ENCODE measurements at places on chromosomes 4 and X. TPM values are rescaled to one million over a fixed set of nuclear protein-coding genes. Genes with fewer than 3 reads are reported as not detected.

GRCh38 chr4:186831574-186831973, 107.9 kb upstream of the FAT1 start:
- peak overlapping the region; percentile 88 for H3K27ac ChIP-seq
- DNase-seq, result peak; percentile 57
- no peak overlapping the region for H3K4me3 ChIP-seq
- peaks cover 69% of the 10 kb centered on the region for H3K4me1 ChIP-seq

- H3K27ac ChIP-seq, result no peak overlapping the region
- H3K36me3 ChIP-seq, result no peaks in the 10 kb centered on the region
- H3K27me3 ChIP-seq, result no peaks in the 10 kb centered on the region
- H3K4me1 ChIP-seq, result no peaks in the 10 kb centered on the region
- no peak overlapping the region for H3K4me3 ChIP-seq
- DNase-seq, result peak; percentile 50
Observed at GRCh38 chrX:104270916-104271512, 16.3 kb upstream of the ESX1 start.

NRK gene
- 0.05 TPM for total RNA-seq

DNA sequence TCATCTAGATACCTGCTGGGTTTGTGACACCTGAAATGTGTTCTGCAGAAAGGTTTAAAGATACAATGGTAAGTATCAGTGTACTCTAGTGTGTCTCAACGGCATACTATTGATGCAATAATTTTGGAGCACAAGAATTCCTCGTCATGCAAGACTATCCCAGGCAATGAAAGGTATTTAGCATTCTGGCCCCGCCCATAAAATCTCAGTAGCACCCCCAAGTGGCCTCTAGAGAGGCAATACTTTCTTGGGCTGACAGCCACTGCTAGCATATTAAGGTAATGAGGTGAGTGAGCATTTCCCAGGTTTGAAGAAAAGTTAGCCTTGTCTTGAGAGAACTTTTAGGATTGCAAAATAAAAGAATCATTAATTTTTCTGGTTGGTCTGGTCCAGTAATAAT, 24.0 kb downstream of the TAB3 start:
- no peaks in the 10 kb centered on the region for H3K36me3 ChIP-seq
- H3K27ac ChIP-seq, result no peak overlapping the region
- no peaks in the 10 kb centered on the region for H3K4me1 ChIP-seq

IL1RAPL1 gene
- total RNA-seq, result 2.8 TPM

- no peaks in the 10 kb centered on the region for H3K36me3 ChIP-seq
- no peaks in the 10 kb centered on the region for H3K4me1 ChIP-seq
- H3K27ac ChIP-seq, result no peak overlapping the region
- H3K27me3 ChIP-seq, result peaks cover 23% of the 10 kb centered on the region
- H3K4me3 ChIP-seq, result no peak overlapping the region
Observed at GRCh38 chr4:139843641-139844040, 178.0 kb downstream of the MGST2 start.

DNA sequence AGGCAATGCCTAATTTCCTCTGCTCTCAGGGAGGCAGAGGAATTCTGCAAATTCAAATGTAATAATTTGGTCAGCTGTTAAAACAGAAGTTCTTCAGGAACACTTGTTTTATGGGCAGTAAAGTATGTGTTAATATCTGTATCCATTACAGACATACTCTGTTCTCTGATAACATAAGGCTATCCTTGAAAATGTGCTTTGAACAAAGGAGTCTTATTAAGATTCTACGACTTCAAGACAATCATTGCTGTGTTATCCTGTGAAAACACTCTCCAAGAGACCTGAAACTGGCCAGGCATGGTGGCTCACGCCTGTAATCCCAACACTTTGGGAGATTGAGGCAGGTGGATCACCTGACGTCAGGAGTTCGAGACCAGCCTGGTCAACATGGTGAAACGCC, 1.9 kb upstream of the CFP start:
- no peak overlapping the region for H3K4me3 ChIP-seq
- H3K27ac ChIP-seq, result no peak overlapping the region
- H3K4me1 ChIP-seq, result no peaks in the 10 kb centered on the region
- no peaks in the 10 kb centered on the region for H3K27me3 ChIP-seq

GRCh38 chrX:116272861-116273260, 102.3 kb downstream of the AGTR2 start:
- H3K27ac ChIP-seq, result no peak overlapping the region
- H3K36me3 ChIP-seq, result no peaks in the 10 kb centered on the region
- no peaks in the 10 kb centered on the region for H3K27me3 ChIP-seq
- DNase-seq, result no peak
- H3K4me3 ChIP-seq, result no peak overlapping the region
- H3K4me1 ChIP-seq, result peaks cover 17% of the 10 kb centered on the region

SPANXC gene
- total RNA-seq, result not detected

TASL gene
- total RNA-seq, result not detected

DNA sequence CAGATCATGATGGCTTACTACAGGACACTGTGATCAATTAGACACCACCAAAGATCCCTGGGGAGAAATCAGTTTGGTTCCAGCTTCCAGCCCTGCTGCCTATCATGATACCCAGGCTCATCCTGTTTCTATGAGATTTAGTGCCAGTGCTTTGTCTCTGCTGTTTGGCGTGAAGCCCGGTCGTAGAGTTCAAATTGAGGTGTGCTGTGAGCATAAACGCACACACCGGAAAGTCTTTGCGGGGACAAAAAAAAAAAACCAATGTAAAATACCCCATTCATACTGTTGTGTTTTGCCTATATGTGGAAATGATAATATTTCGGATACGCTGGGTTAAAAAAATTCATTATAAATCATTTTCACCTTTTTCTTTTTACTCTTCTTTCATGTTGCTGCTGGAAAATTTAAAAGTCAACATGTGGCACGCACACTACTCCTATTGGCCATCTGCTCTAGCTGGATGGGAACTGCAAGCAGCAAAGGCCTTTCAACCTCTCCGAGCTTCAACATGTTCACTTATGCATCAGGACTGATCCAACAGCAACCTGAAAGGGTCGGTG, 607 bp upstream of the DKC1 start:
- no peaks in the 10 kb centered on the region for H3K27me3 ChIP-seq
- peak overlapping the region; percentile 89 for H3K4me3 ChIP-seq
- peaks cover 19% of the 10 kb centered on the region for H3K36me3 ChIP-seq
- peak overlapping the region; percentile 78 for H3K27ac ChIP-seq
- DNase-seq, result no peak

DNA sequence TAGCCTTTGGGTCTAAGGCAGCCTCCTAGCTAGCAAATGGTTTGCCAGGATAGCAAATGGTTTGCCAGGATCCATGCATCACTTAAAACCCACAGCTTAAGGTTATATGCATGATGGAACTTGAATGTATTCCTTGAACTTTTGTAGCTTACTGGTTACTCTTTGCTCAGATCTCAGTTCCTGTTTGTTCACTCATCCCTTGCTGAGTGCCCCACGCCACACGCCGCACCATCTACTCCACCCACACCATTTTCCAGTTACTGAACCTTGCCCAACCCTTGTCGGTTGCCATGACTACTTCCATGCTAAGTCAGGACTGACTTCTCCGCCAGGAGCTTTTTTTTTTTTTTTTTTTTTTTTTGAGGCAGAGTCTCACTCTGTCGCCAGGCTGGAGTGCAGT, 29.5 kb upstream of the XIAP start:
- no peaks in the 10 kb centered on the region for H3K36me3 ChIP-seq
- H3K27ac ChIP-seq, result no peak overlapping the region
- DNase-seq, result no peak
- no peak overlapping the region for H3K4me3 ChIP-seq

- no peak for DNase-seq
- no peak overlapping the region for H3K4me3 ChIP-seq
- no peaks in the 10 kb centered on the region for H3K36me3 ChIP-seq
- no peaks in the 10 kb centered on the region for H3K27me3 ChIP-seq
- no peaks in the 10 kb centered on the region for H3K4me1 ChIP-seq
Observed at GRCh38 chr4:85078016-85078415, 111.5 kb upstream of the WDFY3 start.

GRCh38 chr4:179605196-179605595, 2163.0 kb upstream of the AGA start:
- DNase-seq, result no peak
- no peaks in the 10 kb centered on the region for H3K27me3 ChIP-seq
- no peak overlapping the region for H3K4me3 ChIP-seq
- H3K36me3 ChIP-seq, result no peaks in the 10 kb centered on the region
- no peaks in the 10 kb centered on the region for H3K4me1 ChIP-seq

DNA sequence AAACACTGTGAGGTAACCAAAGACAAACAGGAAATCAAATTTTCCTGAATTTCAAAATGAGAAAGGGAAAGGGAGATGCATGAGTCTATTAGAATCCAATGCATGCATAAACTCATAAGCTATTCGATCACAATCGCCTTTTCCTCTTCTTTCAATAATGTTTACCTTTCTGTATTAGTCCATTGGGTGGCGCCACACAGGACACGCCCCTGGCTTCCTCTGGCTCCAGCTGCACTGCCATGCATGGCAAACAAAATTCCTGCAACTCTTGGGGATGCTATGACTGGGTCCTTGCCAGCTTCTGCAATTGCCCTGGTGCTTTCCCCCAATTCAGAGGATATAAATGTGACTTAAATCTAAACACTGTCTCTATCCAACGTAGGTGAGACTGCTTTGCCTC, 424.5 kb upstream of the PCDH7 start:
- no peak overlapping the region for H3K27ac ChIP-seq
- H3K4me3 ChIP-seq, result no peak overlapping the region
- H3K36me3 ChIP-seq, result no peaks in the 10 kb centered on the region
- no peaks in the 10 kb centered on the region for H3K27me3 ChIP-seq

- H3K4me1 ChIP-seq, result no peaks in the 10 kb centered on the region
- H3K27me3 ChIP-seq, result no peaks in the 10 kb centered on the region
- H3K36me3 ChIP-seq, result no peaks in the 10 kb centered on the region
- H3K27ac ChIP-seq, result no peak overlapping the region
- no peak for DNase-seq
- no peak overlapping the region for H3K4me3 ChIP-seq
Observed at GRCh38 chrX:133337250-133337649, 78.0 kb downstream of the GPC4 start.

DNA sequence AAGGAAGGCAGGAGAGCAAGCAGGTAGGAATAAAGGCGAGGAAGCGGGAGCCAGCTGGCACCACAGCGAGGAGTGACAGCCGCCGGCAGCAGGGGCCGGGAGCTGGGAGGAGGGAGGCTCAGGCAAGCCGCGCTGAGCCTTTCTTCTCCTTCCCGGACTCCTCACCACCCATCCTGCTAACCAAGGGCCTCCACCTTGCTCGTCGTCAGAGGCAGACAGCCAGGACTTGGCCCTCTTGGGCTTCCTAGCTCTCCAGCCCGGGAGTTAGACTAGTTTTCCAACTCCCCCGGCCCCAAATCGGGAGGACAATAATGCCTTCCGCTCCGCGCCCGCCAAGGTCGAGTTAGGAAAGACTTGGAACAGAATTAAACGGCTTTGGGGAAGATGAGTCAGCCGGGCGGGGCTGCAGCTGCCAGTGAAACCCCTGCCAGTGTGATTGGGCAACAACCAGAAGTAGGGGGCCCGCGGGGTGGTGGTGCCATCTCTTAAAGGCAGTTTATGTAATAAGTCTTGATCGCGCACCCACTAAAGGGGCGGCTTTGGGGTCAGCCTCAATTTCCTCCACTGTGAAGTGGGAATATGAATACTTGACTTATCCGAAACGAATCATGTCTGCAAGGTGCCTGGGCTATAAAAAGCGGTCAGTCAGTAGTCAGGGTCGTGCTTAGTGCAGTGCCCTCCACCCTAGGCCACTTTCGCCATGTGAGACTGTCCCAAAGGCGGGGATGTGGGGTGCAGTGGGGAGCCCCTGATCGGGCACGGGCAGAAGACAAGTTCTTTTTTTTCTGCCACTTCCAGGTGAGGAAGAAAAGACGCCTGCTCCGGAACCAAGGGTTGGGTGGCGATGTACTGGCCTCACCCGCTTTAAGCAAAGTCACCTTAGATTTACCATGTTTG, 6.7 kb upstream of the HSD17B10 start:
- peak overlapping the region; percentile 75 for H3K27ac ChIP-seq
- H3K4me3 ChIP-seq, result peak overlapping the region; percentile 62
- H3K27me3 ChIP-seq, result no peaks in the 10 kb centered on the region
